ENCODE measurements at places on chromosomes 12 and 14.
A peak's percentile ranks its signal among the peaks of the same experiment; 100 is the strongest.

GRCh38 chr14:64147126-64147790, 146.9 kb downstream of the ESR2 start:
- no peak for DNase-seq

- DNase-seq: no peak
Observed at GRCh38 chr12:22272335-22273151, 62.0 kb downstream of the ST8SIA1 start.

DNA sequence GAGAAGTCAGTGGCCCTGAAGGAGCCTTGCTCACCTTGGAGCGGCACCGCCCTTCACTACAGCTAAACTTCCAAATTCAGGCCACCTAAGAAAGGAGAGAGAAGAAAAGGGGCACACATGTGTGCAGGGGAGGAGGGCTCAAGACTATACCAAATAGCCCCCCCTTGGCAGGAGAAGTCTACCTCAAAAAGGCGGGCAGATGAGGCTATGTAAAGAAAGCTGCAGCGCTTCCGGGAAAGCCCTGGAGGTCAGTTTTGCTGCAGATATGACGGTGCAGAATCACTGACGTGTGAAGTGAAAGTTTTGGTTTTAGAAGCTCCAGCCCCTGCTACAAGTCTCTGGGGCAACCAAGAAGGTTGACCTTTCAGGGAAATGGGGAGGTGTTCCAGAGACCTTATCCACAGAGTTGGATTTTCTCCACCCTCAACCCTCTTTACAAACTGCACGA, 48.2 kb upstream of the PNMA1 start:
- peak; percentile 42 for DNase-seq

GRCh38 chr14:54786838-54787237, 115.8 kb downstream of the GCH1 start:
- DNase-seq: no peak

DNA sequence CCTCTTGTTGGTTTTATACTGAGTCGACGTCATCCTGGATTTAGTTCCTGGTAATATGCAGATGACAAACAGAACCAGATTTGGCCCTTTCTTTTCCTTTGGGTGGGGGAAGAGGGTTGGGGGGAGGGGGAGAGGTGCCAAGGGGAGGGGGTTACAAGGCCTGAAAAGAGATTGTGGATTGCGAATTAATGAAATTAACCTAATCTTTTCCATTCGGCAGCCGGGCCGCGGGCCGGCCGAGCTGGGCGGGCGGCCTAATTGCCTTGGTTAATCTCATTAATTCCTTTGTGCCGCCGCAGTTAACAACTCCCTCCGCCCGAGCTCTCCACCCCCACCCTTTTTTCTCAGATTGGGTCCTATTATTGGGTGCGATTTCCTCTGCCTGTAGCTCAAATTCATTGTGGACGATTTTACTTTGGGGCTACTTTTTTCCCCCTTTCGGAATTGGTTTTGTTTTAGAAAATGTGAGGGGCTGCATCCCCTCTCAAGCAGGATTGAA, 387 bp upstream of the GSC start:
- no peak for DNase-seq

GRCh38 chr14:31726337-31726736, 165.1 kb downstream of the NUBPL start:
- no peak for DNase-seq

- no peak for DNase-seq
Observed at GRCh38 chr12:88736031-88736430, 155.8 kb upstream of the KITLG start.

GRCh38 chr12:46808955-46809697, 16.7 kb downstream of the SLC38A4 start:
- DNase-seq: no peak

GRCh38 chr12:90020014-90020413, 311.4 kb upstream of the ATP2B1 start:
- no peak for DNase-seq

- DNase-seq: no peak
Observed at GRCh38 chr14:58367296-58367695, 28.4 kb upstream of the TOMM20L start.

DNA sequence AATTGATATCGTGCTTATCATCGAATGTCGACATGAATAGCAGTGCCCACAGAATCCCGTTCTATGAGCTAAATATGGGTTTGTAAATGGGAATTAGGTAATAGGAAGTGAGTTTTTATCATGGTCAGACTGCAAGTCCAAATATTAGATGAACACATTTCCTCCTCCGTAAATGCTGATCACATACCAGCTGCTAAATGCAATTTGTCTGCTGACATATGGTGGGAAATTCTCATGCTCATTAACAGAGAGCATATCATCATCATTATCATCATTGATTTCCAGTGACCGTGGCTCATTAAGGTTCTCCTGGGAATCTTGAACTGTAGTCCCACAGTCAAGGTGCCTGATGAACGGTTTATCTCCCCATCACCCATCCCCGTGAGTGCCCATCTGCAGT, 998.8 kb upstream of the TMEM132C start:
- DNase-seq: no peak

- no peak for DNase-seq
Observed at GRCh38 chr14:24976602-24977001, 73.3 kb downstream of the STXBP6 start.

DNA sequence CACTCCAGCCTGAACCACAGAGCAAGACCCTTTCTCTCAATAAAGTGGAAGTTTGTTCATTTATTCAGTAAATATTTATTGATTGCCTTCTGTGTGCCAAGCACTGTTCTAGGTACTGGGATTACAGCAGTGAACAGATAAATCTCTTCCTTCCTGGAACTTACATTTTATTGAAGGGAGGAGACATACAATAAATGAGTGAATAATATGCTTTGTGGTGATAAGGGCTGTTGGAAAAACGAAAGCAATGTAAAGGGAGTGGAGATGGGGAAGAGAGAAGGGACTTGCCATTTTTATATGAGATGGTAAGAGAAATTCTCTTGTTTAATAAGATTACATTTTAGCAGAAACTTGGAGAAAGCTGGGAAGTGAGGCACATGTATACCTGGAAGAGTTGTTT, 1.6 kb downstream of the GSKIP start:
- no peak for DNase-seq

GRCh38 chr12:55818886-55819285, 1.0 kb downstream of the ORMDL2 start:
- no peak for DNase-seq

GRCh38 chr12:112140728-112141127, 15.4 kb downstream of the TRAFD1 start:
- DNase-seq: peak; percentile 19

- DNase-seq: no peak
Observed at GRCh38 chr12:78375461-78375860, 489.1 kb upstream of the SYT1 start.

DNA sequence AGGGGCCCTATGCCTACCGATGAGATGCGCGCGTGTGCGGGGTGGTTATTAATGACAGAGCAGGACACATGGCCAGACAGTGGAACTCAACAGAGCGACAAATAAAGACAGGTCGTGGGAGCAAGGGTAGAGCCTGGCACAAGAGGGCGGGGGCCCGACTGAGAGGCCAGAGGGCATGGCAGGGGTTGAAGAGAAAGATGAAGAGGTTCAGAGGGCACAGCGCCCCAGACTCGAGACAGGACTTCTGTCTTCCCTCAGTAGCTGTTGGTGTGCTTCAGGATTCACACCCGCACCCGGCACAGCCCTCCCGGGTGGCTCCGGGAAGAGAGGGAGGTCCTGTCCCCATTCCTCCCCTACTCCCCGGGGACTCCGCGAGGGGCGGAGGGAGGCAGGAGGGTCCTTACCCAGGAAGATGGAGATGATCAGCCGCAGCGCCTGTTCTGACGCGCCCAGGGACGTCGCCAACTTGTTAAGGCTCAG, 366 bp downstream of the LPCAT3 start:
- DNase-seq: no peak

DNA sequence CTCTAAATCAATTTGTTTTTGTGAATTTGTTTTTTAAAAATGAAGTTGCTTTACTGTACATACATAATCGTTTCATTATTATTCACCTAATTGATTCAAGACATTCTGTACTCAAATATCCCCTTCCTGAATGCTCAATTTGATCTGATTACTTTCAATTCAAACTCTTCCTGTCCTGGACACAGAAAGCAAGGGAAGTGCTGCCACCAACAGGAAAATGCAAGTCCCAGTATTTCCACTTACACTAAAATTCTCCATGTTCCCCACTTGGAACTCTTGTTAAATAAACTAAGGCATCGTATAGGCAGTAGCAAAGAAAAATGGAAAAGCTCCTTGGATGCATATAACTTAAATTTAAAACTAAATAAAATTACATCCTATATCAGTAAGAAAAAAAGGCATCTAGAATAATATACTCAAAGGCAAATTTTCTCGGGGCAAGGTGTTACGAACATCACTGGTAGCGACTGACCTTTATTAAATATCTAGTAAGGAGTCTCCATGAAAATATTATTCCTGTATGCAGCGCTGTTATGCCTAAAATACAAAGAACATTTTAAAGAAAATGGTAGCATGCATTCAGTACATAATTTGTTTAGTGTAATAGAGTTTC, 72.0 kb upstream of the DBX2 start:
- DNase-seq: no peak

DNA sequence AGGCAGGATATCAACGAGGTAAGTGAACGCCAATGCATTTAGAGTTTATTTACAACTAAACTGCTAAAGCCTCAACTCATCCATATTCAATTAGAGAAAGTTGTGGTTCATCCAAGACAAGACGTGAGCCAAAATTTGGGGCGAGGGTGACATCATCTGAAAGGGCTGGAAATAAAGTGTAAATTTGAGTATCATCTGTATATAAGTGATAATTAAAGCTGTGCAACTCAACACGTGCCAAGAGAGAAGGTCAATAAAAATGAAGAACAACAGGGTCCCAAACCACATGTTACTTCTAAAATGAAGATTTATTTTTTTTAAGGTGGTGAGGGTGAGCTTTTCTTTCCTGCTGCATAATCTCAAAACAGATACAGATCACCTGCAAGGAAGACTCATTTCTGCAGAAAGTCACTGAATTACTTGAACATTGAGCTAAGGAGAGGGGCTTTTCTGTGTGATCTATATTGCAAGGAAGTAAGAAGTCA, 203.6 kb downstream of the EFCAB11 start:
- no peak for DNase-seq

GRCh38 chr14:73025544-73025943, 1.4 kb downstream of the ZFYVE1 start:
- DNase-seq: no peak

GRCh38 chr14:89117012-89117411, 292.6 kb downstream of the TTC8 start:
- DNase-seq: no peak

- DNase-seq: no peak
Observed at GRCh38 chr12:3461391-3461790, 29.6 kb upstream of the PRMT8 start.

GRCh38 chr14:70359076-70359424, 433 bp downstream of the COX16 start:
- no peak for DNase-seq

GRCh38 chr12:81039231-81039630, 38.6 kb upstream of the ACSS3 start:
- no peak for DNase-seq

- peak; percentile 4 for DNase-seq
Observed at GRCh38 chr12:116922194-116922897, 11.6 kb downstream of the FBXW8 start.

GRCh38 chr12:89384807-89385206, 32.5 kb upstream of the DUSP6 start:
- no peak for DNase-seq

DNA sequence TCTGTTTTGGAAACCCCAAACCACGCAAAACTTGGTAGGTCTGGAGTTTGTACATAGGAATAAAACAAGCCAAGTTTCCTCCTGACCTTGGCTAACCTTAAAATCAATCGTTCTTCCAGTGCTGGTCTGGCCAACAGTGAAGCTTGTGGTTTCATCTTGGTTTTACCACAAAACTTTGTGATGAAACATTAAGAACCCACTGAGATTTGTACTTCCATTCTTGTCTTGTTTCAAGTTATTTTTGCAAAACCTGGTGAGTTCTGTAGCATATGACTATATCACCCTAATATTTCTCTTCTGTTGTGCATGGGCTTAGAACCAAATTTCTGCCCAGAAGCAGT, 26.4 kb downstream of the SIX1 start:
- no peak for DNase-seq

GRCh38 chr12:57590864-57591781, at the start of gene PIP4K2C:
Gene PIP4K2C (plus strand): TSS chr12:57591192. CDS start chr12:57591290, 98 bp downstream.
- peak; percentile 87 for DNase-seq

GRCh38 chr14:68628605-68629310, 164.1 kb downstream of the ZFP36L1 start:
- peak; percentile 17 for DNase-seq

DNA sequence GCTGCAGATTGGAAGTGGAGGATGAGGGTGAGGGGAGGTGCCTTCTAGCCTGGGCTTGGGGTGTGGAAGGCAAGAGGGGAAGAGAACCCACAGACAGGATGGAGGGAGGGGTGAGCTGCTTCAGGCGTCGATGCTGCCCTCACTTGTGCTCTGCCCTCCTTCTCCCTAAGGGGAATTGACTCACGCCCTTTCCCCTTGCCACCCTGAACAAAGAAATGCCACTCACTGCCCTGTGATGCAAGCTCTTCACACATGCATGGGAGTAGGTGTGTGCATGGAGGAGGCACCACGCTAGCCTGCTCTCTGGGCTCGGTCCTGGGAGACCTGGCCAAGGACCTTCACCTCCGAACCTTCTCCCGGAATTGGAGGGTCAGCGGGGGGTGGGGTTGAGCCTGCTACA, 35.7 kb upstream of the PRMT8 start:
- no peak for DNase-seq

DNA sequence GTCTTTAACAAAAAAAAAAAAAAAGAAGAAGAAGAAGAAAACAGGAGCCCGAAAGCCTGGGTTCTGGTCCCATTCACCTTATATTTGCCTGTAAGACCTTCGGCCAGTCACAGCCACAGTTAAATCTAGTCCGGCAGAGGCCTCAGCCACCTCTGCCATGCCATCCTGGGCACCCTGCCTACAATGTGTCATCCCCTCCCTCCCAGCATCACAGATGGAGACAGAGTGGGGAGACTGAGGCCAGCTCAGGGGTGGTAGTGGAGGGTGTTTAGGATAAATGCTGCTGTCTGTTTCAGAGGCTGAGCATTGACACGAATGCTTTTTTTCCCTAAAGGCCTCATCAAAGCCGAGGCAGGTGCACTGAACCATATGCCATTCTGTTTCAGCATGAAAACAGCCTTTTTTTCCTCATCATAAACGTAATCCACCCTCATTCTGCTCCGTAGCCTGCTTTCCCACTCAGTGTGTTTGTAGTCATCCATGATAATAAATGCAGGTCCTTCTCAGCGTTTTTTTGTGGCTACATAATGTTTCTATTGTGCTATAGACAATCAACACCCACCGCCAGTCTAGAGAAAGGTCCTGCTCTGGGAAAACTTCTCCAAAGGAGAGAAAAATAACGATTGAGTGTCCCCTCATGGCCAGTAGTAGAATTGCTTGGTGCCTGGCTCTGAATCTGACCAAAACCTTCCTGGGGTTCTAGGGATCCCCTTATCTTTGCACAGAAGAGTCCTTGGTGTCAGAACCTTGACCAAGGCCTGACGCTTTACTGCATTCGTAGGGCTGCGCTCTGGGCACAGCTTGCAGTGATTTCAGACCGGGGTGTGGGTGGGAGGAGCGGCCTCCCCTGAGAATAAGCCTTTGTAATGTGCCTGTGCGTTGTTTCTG, 41.1 kb upstream of the TSPAN9 start:
- no peak for DNase-seq
